ENCODE measurements at places on chromosomes 5 and 9.

DNA sequence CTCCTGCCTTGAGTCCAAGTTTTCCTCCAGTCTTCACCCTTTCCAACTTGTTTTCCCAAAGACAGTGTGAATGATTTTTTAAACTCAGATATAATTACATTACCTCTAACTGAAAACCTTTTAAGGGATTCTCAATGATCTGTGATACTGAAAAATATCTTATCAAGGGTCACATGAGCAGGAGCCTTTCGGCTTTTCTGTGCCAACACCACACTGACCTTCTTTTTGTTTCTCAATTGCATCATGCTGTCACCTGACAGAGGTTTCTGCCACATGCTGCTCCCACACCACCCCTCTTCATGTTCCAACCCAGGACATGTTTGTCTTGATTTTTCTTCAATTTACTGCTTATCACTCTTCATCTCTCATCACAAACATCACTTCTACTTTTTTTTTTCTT lies 820.0 kb downstream of the PRELID2 start:
- no peak for DNase-seq

DNA sequence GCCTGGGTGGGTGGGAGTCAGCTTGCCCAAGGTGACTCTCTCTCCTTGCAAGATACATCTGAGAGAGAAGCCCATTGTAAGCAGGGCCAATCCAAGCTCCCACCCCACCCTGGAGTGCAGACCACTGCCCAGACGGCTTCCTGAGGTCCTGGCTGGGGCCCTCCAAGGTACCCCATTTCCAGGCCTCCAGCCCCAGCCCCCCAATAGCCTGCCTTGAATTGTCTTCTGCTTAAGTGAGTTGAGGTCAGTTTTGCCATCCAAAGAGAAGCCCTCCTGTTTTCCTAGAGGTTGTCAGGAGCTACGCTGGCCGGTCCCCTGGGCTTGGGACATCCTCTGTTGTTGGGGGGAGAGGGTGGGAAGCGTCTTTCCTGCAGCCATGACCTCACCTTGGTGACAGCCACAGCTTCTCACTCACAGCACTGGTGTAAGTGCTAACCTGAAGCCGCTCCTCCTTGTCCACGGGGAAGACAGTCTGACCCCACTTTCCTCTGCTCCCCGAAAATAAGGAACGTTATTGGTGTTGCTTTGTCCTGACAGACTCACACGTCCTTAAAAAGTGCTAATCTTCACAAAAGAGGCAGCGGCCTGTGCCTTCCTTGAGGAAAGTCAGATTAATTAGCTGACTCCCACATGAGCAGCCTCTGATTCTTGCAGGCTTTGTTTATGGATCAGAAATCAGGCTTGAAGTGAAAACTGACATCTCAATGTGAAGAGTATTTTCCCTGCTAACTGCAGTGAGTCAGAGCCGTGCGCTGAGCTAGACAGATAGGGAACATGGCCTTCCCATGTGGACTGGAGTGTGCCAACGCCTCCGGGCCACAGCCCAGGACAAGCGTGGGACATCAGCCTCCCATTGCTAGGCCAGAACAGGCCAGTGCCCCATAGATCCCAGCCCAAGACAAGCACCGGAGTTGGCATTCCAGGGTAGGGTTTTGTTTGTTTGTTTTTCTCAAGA lies 52.3 kb downstream of the ADAMTS2 start:
- DNase-seq, result no peak

- DNase-seq, result no peak
Measured at GRCh38 chr9:87683751-87684626, 41.9 kb upstream of the CTSL start.

DNA sequence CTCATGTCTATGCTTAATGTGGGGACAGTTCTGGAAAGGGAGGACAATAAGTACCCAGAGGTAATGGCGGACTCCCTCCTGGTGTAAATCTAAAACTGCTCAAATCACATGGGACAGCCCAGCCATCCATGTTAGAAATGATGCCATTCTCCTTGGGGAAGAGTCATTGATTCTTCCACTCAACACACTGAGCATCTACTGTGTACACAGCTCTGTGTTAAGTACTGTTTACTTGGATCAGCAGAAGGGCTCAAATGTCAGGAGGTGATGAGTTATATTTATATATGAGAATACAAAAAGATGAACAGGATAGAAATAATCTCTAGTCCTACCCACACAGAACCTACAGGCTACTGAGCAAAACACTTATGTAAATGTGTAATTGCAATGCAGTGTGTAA lies 31.8 kb upstream of the NANS start:
- DNase-seq, result no peak

GRCh38 chr5:159779481-159779880 lies 136.8 kb upstream of the ADRA1B start:
- DNase-seq, result no peak

- DNase-seq, result no peak
Measured at GRCh38 chr5:28707706-28708105, 1669.3 kb upstream of the CDH9 start.

DNA sequence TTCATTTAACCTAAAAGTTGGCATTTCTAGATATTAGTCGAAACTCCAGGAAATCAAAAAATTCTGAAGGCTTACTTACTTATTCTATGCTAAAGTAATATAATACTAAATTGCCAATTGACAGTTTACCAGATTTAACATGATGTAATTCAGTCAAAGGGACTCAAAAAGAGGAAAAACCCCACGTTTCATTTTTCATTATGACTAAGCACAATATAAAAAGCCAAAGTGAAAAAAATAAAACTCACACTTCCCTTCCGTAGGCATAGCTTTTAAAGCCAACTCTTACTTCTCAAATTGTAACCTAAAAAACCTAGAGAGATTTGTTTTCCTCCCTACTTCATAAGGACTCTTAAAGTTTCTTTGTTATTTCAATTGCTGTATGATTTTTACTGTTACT lies 146.6 kb downstream of the RAPGEF6 start:
- DNase-seq, result no peak

DNA sequence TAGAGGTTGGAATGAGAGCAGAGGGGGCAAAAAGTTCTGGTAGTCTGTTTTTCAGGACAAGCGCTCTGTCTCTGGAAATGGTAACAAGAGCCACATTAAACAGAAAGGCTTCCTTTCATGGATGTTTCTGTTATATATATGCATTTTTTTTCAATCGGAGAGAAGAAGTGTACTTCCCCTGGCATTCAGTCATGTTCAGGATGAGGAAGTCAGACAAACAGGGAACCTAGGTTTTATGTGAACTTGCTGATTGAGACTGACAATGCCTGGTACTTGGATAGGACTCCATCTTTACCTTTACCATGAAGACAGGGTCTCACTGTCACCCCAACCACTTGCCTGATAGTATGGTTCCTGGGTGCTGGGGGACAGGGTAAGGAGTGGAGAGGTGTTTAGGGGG lies 30.1 kb upstream of the ZBED3 start:
- DNase-seq, result no peak

DNA sequence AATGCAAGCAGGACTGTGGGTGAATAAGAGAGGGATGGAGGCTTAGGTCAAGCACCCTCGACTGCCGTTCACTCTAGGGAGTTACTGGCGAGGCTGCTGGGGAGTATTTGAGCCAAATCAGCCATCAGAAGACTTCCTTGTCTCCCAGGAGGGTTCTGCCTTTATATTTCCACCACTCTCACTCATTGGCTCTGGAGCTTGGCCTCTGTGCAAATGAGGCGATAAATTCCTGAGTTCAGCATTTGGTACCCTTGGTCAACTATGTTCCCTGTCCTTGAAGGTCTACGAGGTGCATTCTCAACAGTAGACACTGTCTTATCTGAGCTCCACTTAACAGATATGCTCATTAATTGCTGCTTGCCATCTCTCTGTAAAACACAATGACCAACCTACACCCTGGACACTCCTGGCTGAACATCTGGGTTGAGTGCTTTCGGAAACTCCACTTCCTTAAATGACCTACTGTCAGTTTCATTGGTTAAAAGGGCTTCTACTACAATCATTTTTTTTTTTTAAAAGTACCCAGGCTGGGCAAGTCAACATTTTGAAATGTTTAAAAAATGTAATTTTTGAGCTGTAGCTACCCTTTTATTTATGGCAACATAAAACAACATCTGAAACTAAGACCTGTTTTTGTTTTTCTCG lies 153.2 kb downstream of the NTRK2 start:
- DNase-seq, result no peak

- DNase-seq, result no peak
Measured at GRCh38 chr9:121727295-121728020, 76.0 kb downstream of the DAB2IP start.

GRCh38 chr5:116527582-116527981 lies 47.0 kb downstream of the SEMA6A start:
- DNase-seq, result no peak

DNA sequence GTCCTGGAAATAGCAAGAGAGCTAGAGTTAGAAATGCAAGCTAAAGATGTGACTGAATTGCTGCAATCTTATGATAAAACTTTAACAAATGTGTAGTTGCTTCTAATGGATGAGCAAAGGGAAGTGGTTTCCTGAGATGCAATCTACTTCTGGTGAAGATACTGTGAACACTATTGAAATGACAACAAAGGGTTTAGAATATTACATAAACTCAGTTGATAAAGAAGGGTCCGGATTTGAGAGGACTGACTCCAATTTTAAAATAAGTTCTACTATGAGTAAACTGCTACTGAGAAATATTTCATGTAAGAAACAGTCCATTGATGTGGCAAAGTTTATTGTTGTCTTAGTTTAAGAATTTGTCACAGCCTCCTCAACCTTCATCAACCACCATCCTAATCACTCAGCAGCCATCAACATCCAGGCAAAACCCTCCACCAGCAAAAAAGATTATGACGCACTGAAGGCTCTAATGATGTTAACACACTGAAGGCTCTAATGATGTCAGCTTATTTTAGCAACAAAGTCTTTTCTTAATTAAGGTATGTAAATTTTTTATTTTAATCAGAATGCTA lies 376.2 kb downstream of the CDH10 start:
- DNase-seq, result no peak

DNA sequence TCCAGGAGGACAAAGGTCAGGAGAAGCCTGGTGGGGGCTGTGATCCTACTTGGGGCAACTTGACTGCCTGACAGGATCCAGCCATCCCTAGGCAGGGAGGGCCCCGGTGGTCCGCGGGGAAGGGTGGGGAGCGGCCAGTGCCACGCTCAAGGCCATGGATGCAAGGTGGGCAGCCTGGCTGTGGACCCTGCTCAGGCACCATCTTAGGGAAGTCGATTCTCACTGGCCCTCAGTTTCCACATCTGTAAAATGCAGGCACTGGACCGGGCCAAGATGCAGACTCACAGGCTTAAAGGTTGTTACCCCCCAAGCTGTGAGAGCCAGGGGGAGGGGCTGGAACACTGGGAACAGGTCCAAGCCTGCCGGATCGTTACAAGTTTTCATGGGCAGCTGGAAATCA lies 8.7 kb upstream of the DOLPP1 start:
- DNase-seq, result no peak

DNA sequence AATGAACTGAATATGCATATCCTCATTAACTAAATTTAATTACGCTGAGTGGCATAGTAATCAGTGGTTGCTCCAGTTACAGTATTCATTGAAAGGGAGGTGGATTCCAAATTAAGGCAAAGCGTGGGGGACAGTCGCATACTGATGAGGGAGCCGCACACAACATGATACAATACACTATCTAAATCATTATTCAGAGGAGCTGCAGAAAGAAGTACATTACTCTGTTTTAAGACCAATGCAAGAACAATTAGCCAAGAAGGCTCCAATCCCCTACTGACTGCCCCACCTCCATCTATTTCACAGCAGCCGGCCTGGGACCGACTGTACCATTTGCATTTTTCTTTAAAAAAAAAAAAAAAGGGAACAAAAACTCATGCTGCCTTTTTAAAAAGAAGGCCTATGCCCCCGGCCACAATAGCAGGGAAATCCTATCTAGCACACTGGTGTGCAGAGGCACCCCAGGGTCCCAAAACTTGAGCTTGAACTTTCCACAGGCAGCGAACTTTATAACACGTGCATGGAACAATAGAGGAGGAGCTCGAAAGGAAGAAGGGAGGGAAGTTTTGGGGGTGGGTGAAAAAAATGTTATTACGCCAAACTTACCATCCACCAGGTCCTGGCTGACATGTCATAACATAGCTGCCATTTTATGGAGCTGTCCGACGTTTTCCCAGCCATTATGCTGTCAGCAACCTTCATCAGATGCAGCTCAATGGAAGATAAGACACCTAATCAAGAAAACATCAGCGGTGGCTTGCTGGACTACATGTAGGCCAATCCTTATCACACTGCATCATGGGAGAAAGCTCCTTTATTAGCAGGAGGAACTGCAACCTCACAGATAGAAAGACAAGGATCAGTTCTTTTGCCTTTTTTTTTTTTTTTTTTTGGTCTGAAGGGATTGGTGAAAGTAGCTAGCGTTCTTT lies 161.6 kb downstream of the ZDHHC21 start:
- DNase-seq, result no peak

DNA sequence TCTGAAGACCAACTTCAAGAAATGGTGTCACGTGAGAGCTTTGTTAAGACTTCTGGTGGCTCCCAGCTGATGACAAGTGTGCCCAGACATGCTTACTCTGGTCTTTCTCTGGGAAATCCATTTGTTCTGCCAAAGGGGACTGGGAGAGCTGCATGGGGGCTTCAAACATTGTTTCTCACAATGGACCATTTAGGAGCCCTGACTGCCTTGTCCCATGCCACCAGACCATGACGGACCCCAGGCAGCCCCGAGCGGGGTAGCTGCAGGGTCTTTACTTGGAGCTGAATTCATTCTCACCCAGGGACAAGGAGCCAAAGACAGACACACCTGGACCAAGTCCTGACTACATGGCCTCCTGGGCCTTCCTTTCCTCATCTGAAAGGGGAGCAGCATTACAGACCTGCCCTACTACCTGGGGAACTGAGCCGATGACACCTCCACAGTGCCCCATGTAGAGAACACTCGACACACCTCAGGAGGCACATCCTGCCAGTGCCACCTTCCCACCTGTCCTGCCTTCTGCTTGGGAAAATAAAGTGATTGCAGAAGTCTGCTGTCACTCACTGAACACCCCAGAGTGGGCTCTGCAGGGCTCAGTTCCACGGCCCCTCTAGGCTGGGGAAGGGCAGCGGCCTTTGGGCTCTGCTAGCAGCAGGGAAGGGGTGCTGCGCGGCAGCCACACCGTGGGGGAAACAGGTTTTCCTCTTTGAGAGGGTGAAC lies 169.0 kb downstream of the DAB2IP start:
- DNase-seq, result peak; percentile 55

DNA sequence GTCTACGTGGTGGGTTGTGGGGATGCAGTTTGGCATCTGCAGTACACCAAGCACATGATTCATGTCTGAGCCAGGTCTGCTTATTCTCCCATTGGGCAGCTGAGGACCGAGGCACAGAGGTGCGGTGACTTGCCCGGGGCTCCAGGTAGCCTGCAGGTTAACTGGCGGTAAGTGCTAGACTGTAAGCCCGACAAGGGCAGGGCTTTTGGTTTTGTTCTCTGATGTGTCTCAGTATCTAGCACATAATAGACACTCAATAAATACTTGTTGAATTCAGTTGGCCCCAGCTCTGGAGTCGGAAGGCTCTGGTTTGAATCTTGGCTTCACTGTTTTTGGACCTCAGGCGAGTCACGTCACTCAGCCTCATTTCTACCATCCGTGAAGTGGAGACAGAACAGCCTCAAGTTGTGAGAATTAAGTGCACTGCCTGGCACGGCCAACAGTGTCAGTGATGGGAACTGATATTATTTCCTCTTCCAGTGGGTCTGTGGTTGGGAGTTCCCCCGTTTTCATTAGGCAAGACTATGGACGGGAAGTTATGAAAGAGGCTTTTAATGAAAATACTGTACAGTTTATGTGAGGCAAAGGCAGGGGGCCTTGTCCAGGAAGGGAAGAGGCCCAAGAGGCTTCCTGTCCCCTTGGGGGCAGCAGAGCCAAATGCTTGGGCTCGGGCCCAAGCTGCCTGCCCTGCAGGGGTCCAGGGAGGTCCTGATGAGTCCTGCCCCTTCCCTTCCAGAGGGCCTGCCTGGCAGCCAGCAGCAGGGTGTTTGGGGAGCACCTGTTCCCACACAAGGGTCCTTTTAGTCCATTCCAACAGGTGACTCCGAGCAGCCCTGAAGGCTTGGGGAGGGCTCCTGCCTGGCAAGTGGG lies 3.3 kb downstream of the PRELID1 start:
- DNase-seq, result no peak
